ENCODE measurements at places on chromosomes 2 and 18. TPM values are rescaled to one million over a fixed set of nuclear protein-coding genes. Genes with fewer than 3 reads are reported as not detected.
A peak's percentile ranks its signal among the peaks of the same experiment; 100 is the strongest.

- DNase-seq: peak; percentile 67
These were observed 89.0 kb upstream of the RBMS1 start for GRCh38 chr2:160582490-160583145.

- no peak for DNase-seq
These were observed 15.4 kb downstream of the TNS1 start for GRCh38 chr2:217987391-217987790.

DNA sequence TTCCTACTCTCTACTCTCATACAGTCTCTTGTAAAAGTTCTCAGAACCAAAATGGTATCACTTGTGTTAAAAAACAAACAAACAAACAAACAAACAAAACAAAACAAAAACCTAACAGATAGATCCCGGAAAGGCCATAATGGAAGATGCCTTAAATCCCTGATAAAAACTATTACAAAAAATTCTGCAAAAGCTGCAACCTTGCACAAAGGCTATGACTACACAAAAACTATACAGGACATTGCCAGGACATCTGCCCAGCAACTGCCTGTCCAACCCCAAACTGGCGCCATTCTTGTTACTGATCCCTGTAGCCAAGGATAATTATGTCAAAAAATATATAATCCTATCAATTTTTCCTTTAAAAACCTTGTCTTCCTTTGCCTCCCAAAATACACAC, 36.3 kb upstream of the LONRF2 start:
- no peak for DNase-seq

DNA sequence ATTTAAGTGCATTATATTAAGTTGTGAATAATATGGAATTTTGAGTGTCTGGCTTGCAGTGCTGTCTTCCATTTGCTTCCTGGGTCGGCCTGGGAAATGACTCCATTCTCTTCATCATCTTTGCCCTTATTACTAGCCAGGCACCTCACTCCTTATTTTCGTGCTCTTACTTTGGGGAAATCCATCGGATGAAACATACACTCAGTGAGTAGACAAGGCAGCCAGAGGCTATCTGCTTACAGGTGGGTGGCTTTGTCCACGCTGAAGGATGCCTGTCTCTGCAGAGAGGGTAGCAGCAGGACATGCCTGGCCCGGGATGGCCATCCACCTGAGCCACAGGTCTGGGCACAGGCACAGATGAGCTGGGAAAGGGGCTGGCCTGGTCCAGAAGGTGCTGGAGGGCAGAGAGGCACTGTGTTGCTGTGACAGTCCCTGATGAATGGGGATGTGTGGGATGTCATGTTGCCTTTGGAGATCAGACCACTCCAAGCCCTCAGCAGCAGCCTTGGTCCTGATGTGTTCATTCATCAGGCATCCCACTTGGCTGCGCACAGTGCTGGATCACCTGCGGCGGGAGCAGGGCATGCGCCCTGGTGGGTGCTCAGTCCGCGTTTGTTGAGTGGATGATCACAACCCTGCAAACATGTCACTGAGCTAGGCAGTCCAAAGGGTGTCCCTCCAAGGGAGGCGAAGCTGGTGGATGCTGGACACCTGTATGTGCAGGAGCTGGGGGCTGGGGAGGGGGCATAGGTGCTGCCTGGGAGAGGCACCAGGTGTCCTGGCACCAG, 236.0 kb downstream of the LDLRAD4 start:
- DNase-seq: no peak

- DNase-seq: no peak
These were observed 221.3 kb downstream of the BCL2 start for GRCh38 chr18:63098018-63098981.

DNA sequence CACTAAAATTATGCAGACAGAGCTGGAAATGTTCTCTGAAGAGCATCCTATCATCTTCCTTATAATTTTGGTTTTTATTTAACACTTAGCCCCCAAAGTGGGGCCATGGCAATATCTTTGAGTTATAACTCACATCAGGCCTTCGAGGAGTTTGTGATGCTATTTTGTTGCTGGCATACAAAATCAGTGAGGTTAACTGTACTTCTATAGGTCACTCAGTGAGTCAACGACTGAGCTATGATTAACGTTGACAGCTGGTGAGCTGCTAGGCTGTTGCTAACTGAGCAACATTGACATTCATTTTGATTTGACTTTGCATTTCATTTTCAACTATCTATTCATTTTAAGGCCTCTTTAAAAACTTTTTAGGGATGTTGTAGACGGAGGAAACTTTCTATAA, 50.0 kb downstream of the GPD2 start:
- DNase-seq: no peak

DNA sequence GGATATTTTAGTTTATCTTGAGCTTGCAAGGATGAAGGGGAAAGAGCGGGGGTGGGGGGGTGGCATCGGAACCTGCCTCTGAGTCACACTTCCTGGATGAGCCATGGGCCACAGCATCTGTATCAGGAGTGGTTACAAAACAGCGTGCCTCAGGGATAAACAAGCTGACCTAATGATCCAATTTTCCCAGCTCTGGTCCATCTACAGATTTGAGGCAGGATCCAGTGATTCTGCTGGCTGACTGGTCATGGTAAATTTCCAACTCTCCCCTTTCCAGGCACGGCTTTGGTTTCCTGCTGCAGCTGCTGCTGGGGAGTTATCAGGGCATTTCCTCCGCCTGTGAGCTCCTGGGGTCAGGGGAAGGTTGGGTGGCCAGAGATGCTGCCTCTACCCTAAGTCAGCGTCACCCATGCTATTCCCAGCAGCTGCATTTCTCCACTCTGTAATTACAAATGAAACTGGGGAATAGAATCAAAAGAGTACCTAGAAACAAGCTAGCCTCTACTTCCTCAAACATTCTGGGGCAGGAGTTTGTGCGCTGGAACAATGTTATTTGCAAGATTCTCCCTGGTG, 4.7 kb upstream of the HPCAL1 start:
- DNase-seq: no peak

Gene SNED1
- 0.11 TPM for total RNA-seq

Gene ADAM17
- 49.7 TPM for total RNA-seq
